ENCODE measurements at places on chromosomes 1 and 21.
A peak's percentile ranks its signal among the peaks of the same experiment; 100 is the strongest.

DNA sequence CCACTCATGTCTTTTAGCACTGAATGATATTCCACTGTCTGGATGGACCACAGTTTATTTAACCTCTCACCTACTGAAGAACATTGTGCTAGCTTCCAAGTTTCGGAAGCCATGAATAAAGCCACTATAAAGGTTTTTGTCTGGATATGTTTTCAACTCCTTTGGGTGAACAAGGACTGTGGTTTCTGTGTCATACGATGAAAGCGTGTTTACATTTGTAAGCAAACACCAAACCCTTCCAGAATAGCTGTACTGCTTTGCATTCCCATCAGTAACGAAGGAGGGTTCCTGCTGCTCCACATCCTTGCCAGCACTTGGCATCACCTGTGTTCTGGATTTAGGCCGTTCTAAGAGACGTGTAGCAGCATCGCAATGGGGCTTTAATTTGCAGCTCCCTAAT, 10.7 kb upstream of the ARHGEF16 start:
- no peak for DNase-seq

DNA sequence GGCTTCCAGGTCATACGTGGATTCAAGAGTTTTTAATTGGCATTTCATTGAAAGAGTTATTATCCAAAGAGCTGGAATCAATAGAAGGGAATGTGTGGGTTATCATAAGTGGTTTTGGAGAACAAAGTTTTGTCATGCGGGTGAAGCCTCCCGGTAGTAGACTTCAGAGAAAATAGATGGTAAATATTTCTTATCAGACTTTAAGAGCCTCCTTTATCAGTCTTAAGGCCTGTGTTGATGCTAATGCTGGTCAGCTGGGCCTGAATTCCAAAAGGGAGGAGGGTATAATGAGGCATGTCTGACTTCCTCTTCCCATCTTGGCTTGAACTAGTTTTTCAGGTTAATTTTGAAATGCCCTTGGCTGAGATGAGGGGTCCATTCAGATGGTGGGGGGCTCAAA, 89.7 kb downstream of the ITSN1 start:
- no peak for DNase-seq

GRCh38 chr1:198529414-198529813, 11.1 kb downstream of the ATP6V1G3 start:
- DNase-seq = peak; percentile 75

DNA sequence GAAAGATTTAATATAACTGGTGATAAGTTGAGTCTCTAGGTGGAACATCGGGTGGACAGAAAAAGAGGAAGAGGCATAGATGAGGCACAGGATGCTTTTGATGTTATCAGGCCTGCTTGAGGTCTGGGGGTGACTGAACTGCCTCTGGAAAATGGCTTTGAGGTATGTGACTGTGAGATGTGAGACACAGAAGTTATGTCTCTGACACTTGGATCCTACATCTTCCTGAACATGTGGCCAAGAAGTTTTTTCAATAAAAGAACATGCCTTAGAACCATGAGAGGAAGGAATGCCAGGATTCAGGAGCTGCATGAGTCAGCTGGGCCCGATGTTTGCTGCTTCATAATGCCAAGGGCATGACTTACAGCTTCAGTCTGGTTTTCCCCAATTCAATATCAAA, 11.5 kb upstream of the AIM2 start:
- peak; percentile 59 for DNase-seq

DNA sequence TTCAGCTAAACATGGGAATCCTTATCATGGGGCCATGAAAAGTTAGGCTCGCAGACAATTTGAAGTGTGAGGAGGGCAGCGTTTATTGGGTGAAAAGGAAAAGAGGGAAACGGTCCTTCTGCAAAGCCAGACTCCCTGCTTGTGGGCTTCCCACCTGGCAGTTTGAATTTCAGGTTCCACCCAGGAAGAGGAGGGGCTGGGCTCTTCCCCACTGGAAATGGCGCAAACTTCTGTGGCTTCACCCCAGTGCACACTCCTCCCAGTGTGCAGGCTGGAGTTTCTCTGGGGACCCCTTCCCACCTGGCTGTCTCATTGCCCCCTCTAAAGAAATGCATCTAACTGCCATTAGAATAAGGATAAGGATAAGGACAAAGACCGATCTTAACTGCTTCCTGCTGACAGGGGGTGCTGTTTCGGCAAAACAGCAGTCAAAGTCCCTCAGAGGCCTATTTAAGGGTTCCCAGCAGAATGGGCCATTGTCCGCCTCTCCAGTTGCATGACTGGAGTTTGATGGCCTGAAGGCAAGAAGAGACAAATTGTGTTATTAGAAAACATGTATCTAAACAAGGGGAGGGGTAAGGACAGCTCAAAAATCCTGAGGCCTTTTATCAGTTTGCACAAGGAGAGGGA, 20.4 kb downstream of the AIM2 start:
- no peak for DNase-seq
